Stimulated activated CD8-positive, alpha-beta memory T cell treated with anti-CD3 and anti-CD28 coated beads, Interleukin-15, amount 100 ng/mL, for 4 hours (primary cell): ENCODE measurements at places on chromosomes 6 and 20.

DNA sequence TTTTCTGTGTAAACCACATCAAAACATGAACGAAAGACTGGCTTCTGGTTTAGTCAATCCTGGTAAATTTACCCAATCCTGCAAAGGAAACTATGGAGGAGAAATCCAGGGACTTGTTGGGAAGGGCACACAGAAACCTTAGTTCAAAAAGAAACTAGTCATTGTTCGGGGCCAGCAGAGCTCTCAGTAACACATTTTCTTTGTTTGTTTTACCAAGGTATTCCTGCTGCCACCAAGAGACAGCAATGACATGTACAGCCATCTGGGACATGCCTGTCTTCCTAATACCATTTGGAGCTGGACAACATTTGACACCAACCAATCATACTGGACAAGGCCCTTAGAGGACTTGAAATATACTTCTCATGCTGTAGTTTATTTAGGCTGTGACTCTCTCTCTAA is 8.3 kb downstream of the OARD1 start:
- DNase-seq, result no peak

GRCh38 chr6:64591676-64592036 is 956.1 kb downstream of the PHF3 start:
- DNase-seq, result no peak

DNA sequence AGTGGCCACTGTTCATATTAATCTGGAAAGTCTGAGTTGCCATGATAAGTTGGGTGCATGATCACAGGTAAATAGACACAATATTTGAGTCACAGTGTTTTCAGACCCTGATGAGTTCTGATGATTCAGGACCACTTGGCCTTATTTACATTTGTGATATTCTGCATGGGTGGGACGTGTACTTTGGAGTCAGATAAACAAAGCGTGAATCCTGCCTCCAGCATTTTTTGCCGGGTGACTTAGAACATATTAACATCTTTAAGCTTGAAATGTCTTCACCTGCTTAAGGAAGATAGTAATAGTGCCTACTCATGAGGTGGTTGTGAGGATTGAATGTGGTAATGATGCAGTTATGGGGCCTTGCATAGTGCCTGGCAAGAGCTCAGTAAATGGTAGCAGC is 995.1 kb downstream of the KIF16B start:
- DNase-seq, result no peak

GRCh38 chr6:132814716-132815570 is 574 bp downstream of the RPS12 start:
- DNase-seq, result no peak

DNA sequence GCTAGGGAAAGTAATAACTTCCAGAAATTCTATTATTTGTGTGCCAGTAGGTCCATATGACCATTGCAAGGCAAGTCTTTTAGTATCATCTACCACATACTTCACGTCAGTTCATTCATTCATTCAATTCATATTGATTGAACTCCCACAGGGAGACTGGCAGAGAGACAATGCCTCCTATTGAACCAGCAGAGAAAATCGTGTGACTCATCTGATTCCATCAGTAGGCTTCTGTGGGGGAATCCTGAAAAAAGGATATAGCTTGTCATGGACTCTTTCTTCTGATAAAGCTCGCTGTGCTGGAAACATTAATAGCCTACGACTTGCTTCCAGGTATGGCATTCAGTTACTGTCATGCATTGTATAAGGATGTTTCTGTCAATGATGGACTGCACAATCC is 45.3 kb upstream of the CNR1 start:
- DNase-seq, result no peak

- no peak for DNase-seq
These were observed 168.4 kb upstream of the UST start for GRCh38 chr6:148578489-148578814.

GRCh38 chr6:28496099-28496779 is 19.4 kb downstream of the GPX6 start:
- DNase-seq, result no peak

- no peak for DNase-seq
These were observed 22.4 kb downstream of the ITCH start for GRCh38 chr20:34385464-34385863.

DNA sequence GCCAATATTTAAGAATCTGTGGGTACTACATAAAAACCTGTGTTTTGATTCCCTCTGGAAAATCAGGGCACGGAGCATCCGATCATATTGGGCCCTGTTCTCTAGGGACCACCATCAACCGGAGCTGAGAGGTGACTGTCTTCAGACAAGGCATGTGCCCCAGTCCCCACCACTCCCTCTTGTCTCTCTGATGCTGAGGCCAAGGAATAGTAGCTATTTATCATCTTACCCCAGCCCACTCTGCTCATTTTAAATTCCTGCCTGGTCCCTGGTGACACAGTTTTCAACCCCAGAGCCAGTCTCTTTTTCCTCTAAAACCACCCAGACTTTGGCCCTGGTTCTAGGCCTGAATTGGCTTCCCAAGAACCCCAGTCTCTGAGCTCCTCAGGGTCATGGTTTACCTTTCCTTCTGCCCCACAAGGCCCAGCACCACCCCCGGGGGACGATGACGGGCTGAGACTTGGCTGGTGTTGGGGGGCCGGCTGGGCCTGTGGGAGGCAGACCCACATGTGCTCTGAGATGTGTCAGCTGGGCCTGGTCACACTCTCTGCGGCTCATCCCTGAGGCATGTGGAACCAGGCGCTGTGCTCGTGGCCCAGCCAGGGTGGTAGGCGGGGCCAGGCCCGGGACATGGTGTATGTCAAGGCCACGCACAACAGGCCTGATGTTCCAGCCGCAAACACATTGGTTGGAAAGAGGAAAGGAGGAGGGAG is 114.4 kb downstream of the CEBPB start:
- no peak for DNase-seq

- DNase-seq, result no peak
These were observed 42.0 kb upstream of the ENPP1 start for GRCh38 chr6:131765804-131766135.

DNA sequence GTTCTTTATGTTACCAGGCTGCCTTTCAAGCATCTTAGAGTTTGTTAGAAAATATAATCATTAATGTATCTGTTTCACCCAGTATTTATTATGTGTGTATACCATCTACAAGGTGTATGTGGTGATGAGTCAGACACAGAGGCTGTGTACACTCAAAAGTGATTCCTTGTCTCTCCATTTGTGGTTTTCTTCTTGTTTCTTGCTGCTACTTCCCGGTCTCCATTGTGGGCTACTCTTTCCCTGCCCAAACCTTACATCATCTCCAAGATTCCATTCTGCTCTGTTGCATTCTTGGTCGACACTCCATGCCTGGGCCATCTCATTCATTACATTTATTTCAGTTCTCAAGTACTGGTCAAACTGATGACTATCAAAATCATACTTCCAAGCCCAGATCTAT is 182.2 kb upstream of the STXBP5 start:
- no peak for DNase-seq

- no peak for DNase-seq
These were observed 554 bp upstream of the ZSCAN31 start for GRCh38 chr6:28336284-28337120.

DNA sequence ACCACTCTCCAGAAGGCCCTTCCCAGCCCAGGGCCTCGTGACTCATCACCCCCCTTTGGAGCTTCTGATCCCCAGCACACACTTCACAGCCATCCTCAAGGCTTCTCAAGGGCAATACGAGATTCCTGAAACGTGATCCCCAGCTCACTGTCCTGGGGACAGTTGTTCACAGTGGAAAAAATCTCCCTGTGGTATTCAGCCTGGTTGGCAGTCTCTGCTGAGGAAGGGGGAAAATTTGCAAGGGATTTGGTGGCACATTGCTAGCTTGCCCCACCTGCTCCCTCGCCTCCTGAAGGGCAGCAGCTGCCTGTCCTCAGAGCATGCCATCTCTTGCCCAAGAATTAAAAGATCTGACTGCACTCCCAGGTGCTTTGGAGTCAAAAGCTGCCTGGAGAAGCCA is 20.7 kb upstream of the PKHD1 start:
- DNase-seq, result no peak

- DNase-seq, result no peak
These were observed 151.0 kb downstream of the SCML4 start for GRCh38 chr6:107673076-107673494.
